HepG2 (cell line): ENCODE measurements at places on chromosomes 1 and 21. TPM values are rescaled to one million over a fixed set of nuclear protein-coding genes. Genes with fewer than 3 reads are reported as not detected.

Gene GJC2
- 1.6 and 3.8 TPM in 2 replicates for total RNA-seq

- H3K27me3 ChIP-seq, result no peaks in the 10 kb centered on the region; the same call in none of the 2 replicates
- H3K4me3 ChIP-seq, result no peak overlapping the region
- peaks cover 27% of the 10 kb centered on the region for H3K4me1 ChIP-seq
- no peak overlapping the region for H3K27ac ChIP-seq
Observed at GRCh38 chr1:204714861-204715511, 29.4 kb upstream of the LRRN2 start.

- peak overlapping the region; percentile 87 for H3K27ac ChIP-seq
- peaks cover 5% of the 10 kb centered on the region for H3K36me3 ChIP-seq
- H3K4me1 ChIP-seq, result peaks cover 48% of the 10 kb centered on the region
- DNase-seq, result peak; percentile 38
- no peaks in the 10 kb centered on the region for H3K27me3 ChIP-seq
- H3K4me3 ChIP-seq, result no peak overlapping the region
Observed at GRCh38 chr21:44304877-44305293, 5.0 kb downstream of the PFKL start.

- H3K4me1 ChIP-seq, result no peaks in the 10 kb centered on the region
- H3K36me3 ChIP-seq, result no peaks in the 10 kb centered on the region
- H3K27ac ChIP-seq, result no peak overlapping the region
- H3K27me3 ChIP-seq, result no peaks in the 10 kb centered on the region
- no peak overlapping the region for H3K4me3 ChIP-seq
Observed at GRCh38 chr1:80457409-80457808, 1343.3 kb upstream of the ADGRL2 start.

DNA sequence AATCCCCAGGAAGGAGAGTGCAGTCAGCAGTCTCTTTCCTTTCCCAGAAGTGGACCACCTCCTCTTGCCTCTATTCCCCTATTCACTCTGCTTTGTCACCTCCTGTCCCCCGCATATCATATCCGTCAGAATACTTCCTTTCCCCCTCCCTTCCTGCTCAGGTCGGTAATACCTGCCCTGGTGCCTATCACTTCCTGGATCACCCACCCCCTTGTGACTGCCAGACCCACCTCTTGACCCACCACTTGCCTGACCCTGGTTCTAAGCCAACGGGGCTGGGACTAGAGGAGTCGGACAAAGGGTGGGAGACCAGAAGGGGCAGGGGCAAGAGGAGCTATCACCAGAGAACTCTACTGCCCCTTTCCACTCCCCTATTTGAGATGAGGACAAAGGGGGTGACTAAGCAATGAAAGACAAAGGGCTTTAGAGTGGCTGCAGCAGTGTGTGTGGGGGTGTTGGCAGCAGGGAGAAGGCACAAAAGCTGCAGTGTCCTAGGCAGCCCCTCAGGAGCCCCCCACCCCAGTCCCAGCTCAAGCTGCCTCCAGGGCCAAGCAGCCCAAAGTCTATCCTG, 1.7 kb upstream of the ADAMTS4 start:
- H3K4me1 ChIP-seq, result peaks cover 83% of the 10 kb centered on the region
- peak overlapping the region; percentile 85 for H3K4me3 ChIP-seq
- H3K27ac ChIP-seq, result peak overlapping the region; percentile 70
- H3K27me3 ChIP-seq, result no peaks in the 10 kb centered on the region; the same call in 2 of the 3 replicates

Gene UBE2U
- not detected in 2 replicates for total RNA-seq

DNA sequence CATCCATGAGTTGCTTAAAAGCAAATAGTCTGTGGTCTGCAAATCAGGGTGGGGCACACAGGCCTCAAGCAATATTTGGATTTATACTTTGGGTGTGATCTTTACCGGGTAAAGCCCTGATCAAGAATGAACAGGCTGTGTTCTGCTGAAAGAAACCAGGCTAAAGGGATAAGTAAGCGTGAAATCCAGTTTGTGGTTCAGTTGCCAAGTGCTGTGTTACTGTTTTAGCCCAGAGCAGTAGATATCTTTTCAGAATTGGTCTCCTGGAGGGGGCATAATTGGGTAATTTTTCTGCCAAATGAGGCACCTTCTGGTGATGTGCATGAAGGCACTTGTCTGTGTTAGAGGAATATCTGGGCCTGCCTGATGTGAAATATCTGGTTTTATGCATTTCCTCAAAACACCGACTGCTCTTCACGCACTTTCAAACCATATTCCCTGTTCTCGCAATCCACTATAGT, 21.4 kb downstream of the AIM2 start:
- no peaks in the 10 kb centered on the region for H3K4me1 ChIP-seq
- no peaks in the 10 kb centered on the region for H3K27me3 ChIP-seq
- H3K27ac ChIP-seq, result no peak overlapping the region
- no peaks in the 10 kb centered on the region for H3K36me3 ChIP-seq
- no peak overlapping the region for H3K4me3 ChIP-seq
- no peak for DNase-seq

GRCh38 chr1:115676498-115677181, 34.9 kb downstream of the VANGL1 start:
- no peaks in the 10 kb centered on the region for H3K27me3 ChIP-seq
- no peak for DNase-seq
- 0 out of 2 replicates have a peak, but pooled peaks cover 1% of the 10 kb centered on the region for H3K4me1 ChIP-seq
